ENCODE measurements at places on chromosomes 16 and 17.
A peak's percentile ranks its signal among the peaks of the same experiment; 100 is the strongest.

DNA sequence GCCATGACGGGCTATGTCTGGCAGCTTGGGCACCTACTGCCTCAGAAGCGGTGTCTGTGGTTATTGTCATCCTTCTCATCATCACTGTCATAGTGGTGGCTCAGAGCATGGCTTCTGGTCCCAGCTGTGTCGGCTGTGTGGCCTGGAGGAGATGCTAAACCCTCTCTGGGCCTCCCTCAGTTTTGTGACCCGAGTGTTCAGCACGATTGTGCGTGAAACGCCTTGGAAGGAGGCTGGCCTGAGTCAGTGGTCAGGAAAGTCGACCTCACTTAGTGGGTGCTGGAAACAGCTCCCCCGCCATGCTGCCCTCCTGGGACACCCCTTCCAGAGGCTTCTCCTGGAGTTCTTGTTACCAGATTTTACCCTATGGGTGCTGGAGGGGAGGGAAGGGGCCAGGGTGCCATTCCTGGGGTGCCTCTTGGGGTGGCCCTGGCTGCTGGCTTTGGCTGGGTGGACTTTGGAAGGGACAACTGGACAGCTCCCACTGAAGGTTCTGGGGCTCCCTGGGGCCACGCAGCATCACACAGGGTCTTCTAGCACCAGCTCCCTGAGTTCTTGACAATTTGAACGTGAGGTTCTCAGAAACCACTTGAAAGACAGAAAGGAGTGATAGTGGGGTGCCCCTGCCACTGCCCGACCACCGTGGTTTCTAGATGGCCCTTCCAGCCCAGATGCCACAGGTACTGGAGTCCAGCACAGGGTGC is 226.5 kb upstream of the GSE1 start:
- no peak for DNase-seq

- DNase-seq: no peak
Measured at GRCh38 chr17:82445542-82445941, 5.0 kb downstream of the CYBC1 start.

- no peak for DNase-seq
Measured at GRCh38 chr16:50667497-50668367, 13.4 kb downstream of the SNX20 start.

DNA sequence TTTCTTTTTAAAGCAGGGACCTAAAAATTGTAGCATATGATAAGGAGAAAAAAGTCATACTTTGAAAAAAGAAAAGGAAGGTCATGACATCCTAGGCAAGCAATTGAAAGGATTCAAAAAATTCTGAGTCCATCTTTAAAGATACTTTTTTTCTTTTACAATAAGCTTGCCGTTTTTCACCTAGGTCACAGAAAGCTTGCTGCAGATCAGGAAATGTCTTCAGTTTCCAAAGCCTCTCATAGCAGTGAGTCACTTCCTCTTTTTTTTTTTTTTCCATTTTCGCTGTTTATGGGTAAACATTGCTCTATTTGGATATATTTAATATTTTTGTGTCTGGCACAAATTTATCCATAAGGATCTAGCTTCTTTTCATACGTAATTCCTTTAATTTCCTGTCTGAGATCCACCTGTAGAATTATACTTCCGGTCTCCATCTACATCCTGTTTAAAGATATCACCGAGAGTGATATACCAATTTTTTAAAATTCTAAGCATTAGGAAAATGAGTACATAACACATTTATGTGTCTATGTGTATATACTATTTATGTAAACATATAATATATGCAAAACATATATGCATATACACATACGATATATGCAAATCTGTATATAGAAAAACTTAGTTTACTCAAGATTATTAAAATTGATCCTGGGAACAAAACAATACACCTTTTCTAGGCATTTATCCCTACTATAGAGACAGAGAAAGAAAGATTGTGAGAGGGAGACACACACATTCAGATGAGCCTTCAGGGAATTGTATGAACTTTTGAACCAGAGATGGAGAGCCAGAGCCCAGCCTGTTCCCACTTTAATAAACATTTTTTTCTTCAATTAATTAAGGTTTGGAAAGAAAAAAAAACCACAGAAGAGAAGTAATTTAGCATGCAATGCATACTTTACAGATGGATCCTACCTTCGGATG is 134.4 kb downstream of the SKAP1 start:
- no peak for DNase-seq

DNA sequence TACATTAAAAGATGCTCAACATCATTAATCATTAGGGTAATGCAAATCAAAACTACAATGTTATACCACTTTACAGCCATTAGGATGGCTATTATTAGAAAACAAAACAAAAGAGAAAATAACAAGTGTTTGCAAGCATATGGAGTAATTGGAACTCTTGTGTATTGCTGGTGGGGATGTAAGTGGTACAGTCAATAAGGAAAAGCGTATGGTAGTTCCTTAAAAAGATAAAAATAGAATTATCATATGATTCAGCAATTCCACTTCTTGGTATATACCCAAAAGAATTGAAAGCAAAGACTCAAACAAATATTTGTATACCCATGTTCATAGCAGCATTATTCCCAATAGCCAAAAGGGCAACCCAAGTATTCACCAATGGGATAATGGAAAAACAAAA is 1.4 kb upstream of the CAPNS2 start:
- no peak for DNase-seq

- DNase-seq: no peak
Measured at GRCh38 chr17:40623419-40624210, 24.0 kb downstream of the SMARCE1 start.

DNA sequence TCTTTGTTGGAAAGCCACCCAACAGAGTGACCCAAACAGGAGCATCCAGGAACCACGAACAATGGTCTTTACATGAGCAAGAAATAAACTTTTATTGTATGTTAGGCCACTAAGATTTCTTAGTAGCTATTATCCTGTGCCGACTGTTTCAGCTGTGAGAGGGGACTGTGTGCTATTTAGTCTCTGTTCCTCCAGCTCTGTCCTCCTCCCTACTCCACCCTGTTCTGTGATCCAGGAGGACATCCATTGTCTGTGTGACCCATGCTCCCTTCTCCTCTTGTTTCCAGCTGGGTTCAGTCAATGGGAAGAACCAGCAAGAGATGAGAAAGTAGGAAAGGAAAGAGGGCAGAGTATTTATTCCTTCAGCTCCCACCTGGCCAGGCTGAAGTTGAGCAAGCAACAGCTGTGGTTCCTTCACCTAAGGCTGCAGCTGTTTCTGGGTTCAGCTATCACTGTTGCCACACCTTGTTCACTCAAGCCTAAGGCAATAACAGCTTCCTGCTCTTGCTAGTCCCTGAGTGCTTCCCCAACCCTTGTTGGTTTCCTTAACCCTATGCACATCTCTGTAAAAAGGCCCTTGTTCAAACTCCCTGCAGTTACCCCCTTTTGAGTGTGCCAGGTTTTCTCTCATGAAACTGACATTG is 14.9 kb upstream of the B4GALNT2 start:
- no peak for DNase-seq

- no peak for DNase-seq
Measured at GRCh38 chr17:20206068-20206467, 196.9 kb downstream of the SPECC1 start.

DNA sequence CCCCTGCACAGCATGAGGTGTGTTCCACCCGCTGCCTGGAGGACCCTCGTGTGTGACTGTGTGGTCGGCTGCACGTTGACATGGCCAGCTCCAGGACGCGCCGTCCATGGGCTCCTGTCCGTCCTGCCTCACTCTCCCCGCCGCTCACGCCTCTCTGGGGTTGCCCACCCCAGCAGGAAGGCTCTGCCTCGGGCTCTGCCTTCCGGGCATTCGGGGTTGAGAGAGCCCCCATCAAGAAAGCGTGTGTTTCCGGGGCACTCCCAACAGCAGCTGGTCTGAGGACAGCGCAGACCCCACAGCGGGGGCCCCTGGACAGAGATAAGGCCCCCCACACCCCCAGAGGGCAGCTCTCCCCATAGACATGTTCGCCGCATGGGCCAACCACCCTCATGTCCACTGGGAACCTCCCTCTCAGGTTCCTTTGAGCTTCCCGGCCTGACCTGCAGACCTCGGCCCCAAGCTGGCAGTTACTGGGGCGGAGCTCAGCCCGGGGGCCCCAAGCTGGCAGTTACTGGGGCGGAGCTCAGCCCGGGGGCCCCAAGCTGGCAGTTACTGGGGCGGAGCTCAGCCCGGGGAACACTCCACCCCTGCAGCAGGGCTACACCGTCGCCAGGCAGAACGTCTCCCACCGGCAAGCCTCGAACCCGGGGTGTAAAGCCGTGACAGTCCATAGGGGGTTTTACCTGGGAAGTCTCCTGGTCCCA is 8.4 kb upstream of the PIEZO1 start:
- DNase-seq: no peak

GRCh38 chr17:73760439-73760758 is 116.2 kb upstream of the SDK2 start:
- DNase-seq: no peak

GRCh38 chr16:57572978-57573728 is 30.7 kb downstream of the ADGRG5 start:
- no peak for DNase-seq

DNA sequence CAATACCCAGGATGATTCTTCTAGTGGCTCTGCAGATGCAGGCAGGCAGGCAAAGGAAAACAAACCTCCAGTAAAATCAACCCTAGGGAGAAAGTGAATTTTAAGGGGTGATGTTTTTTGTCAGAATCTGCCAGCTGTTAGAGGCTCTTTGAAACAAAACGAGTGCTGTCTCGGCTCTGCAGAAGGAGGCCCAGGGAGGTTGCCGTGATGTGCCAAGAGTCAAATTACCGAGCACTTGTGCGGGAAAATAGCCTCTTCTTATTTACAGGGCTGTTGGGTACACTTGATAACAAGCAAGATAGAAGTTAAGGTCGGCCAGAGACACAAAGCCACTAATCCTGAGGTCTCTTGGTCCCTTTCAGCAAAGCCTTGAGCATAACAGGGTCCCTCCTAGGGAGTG is 68.9 kb upstream of the EEF2KMT start:
- no peak for DNase-seq

DNA sequence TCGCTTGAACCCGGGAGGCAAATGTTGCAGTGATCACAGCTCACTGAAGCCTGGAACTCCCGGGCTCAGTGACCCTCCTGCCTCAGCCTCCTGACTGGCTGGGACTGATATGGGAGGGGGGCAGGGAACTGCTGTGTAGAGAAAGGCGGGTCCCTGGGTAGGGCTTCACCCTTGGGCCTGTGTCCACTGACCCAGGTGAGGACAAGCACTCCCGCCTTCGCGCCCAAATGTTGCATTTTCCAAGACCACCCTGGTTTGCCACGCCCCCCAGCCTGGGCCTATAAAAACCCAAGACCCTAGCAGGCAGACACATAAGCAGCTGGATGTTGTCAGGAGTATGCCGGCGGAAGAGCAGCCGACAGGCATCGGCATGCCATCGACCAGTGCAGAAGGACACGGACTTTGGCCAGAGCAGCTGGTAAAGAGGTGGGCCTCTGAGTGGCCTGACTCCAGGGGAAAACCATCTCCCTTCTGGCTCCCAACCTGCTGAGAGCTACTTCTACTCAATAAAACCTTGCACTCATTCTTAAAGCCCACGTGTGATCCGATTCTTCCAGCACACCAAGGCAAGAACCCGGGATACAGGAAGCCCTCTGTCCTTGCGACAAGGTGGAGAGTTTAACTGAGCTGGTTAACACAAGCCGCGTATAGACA is 19.1 kb downstream of the SMYD4 start:
- DNase-seq: no peak

DNA sequence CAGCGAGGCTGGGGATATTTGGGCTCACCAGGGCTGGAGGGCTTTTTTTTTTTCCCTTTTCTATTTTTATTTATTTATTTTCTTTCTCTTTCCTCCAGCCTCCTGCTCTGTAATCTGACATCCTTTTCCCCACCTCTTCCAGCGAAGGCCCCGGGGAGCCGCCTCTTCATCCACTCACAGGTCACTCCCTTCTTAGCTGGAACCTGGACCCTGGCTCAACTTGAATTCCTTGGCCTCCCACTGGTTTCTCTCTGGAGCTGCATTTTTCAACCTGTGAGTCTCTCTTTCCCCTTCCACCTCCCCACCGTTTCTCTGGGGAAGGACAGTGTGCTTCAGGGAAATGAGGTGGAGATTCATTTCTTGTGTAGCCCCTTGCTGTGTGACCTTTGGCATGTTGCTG is 82.0 kb downstream of the MRM1 start:
- no peak for DNase-seq

DNA sequence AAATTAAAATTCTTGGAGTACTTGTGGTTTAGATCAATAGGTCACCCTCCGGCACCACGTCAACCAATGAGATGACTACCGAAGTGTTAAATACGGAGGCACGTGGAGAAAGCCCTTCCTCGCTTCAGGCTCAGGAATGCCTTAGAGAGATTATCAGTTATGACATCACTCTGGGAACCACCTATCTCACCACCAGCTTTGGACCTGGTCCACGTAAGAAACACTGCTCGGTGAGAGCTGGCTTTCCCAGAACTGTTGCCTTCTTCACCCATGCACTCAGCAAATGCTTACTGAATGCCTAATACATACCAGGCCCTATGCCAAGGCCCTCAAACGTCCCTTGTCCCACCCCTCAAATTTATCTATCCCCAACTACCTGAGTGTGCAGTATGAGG is 71.3 kb downstream of the SMG6 start:
- DNase-seq: no peak

DNA sequence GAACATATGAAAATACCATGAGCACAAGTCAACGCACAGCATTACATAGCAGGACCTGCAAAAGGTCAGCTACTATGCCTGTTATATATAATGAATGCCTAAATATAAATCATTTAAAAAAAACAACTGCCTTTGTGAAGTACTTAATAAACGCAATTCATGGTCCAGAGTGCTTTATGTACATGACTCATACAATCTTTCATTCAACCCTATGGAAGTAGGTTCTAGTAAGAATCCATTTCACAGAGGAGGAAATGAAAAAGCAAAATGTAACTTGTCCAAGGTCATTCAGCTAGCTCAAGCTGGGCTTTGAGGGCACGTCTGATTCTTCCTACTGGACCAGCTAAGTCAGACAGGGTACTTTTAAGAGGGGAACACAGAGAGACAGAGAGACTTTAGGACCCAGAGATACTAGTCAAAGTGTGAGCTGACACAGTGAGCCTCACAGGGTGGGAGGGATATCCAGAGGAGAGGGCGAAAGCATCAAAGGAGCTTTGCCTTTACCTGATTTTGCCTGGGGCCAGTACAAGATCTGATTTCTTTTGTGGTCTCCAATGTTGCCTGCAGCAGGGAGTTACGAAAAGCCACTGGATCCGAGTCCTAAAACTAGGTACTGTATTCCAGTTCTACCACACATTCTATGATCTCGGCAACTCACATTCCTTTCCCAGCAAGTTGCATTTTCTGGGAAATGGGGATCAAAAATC is 83.4 kb upstream of the ZFHX3 start:
- DNase-seq: no peak

DNA sequence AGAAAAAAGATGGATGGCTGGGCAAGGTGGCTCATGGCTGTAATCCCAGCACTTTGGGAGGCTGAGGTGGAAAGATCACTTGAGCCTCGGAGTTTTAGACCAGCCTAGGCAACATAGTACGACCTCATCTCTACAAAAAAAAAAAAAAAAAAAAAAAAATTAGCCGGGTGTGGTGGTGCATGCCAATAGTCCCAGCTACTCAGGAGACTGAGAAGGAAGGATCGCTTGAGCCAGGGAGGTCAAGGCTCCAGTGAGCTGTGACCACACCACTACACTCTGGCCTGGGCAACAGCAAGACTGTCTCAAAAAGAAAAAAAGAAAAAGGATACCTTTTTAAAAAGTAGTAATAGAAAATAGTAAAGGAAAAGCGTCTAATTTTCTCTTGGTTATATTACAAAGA is 20.7 kb downstream of the ZNF652 start:
- no peak for DNase-seq

- DNase-seq: no peak
Measured at GRCh38 chr16:674968-675883, at the start of gene RHBDL1. Gene RHBDL1, plus strand, starts transcription at chr16:675671. Its CDS starts 120 bp downstream, at chr16:675791.

GRCh38 chr16:30184096-30184890 is 891 bp downstream of the CORO1A start:
- DNase-seq: peak; percentile 8
